ENCODE measurements at places on chromosomes 3 and 15. TPM values are rescaled to one million over a fixed set of nuclear protein-coding genes. Genes with fewer than 3 reads are reported as not detected.

MAP6D1 gene
- 2.4 TPM for total RNA-seq

PBRM1 gene
- 79.7 TPM for total RNA-seq

DNA sequence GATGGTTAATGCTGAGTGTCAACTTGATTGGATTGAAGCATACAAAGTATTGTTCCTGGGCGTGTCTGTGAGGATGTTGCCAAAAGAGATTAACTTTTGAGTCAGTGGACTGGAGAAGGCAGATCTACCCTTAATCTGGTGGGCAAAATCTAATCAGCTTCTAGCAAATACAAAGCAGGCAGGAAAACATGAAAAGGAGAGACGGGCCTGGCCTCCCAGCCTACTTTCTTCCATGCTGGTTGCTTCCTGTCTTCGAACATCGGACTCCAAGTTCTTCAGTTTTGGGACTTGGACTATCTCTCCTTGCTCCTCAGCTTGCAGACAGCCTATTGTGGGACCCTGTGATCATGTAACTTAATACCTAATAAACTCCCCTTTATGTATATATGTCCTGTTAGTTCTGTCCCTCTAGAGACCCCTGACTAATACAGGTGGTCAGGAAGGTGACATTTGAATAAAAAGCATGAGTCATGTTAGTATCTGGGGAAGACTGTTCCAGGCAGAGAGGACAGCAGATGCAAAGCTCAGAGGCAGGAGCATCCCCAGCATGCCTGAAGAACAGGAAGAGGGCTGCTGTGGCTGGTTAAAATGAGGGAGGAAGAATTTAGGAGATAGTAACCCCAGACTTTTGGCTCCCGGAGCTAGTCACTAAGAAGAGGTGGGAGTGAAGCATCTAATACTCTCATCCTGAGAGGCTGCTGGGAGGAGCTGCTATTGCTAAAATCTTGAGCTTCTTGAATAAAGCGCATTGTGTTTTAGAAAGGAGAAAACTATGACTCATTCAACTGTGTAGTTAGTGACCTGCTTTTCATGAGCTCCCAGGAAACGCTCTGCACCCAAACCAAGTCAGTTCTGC lies 207.4 kb upstream of the HES1 start:
- no peaks in the 10 kb centered on the region for H3K36me3 ChIP-seq
- no peak overlapping the region for H3K4me3 ChIP-seq
- no peaks in the 10 kb centered on the region for H3K4me1 ChIP-seq
- no peak overlapping the region for H3K27ac ChIP-seq
- H3K27me3 ChIP-seq, result no peaks in the 10 kb centered on the region
- DNase-seq, result no peak

RPL39L gene
- total RNA-seq, result 3.1 TPM

DNA sequence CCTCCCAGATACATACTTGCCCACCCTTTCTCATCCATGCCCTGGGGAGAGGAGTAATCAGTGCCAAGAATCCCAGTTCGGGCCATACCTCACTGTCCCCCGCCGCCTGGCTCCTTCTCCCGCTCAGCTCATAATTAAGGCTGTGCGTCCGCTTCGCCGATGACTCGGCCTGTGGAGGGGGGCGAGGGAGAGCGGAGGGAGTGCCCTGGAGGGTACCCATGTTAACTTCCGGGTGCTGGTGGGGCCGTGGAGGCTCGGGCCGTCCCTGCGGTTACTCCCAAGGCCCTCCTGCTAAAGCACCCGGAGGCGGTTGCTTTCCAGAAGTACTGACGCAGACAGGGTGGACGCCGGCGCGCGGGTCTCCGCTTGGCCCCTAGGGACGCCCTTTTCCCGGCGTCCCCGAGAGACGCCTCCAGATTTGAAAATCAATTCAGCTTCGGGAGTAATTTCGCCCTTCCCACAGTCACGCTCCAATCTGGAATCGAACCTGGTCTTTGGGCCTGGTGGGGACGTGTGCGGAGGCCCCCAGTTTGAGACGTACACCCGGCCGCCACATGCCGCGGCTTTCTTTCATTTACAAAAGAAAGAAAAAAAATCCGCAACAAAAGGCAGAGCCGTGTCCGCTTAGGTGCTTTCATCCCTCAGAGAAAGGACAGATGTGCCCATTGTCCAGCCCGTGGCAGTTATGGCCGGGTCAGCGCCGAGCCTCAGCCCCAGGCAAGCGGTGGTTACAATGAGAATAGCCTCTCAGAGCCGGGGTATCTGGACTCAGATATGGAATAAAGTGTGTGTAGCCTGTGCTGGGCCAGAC lies 1.0 kb upstream of the ONECUT1 start:
- peaks cover 67% of the 10 kb centered on the region for H3K27me3 ChIP-seq
- H3K36me3 ChIP-seq, result no peaks in the 10 kb centered on the region
- no peak overlapping the region for H3K4me3 ChIP-seq
- peaks cover 28% of the 10 kb centered on the region for H3K4me1 ChIP-seq
- no peak for DNase-seq
- H3K27ac ChIP-seq, result no peak overlapping the region

- no peaks in the 10 kb centered on the region for H3K27me3 ChIP-seq
- no peak overlapping the region for H3K27ac ChIP-seq
- H3K36me3 ChIP-seq, result peaks cover 93% of the 10 kb centered on the region
- no peaks in the 10 kb centered on the region for H3K4me1 ChIP-seq
- H3K4me3 ChIP-seq, result no peak overlapping the region
Measured at GRCh38 chr3:9675736-9676290, 26.5 kb downstream of the MTMR14 start.

DNA sequence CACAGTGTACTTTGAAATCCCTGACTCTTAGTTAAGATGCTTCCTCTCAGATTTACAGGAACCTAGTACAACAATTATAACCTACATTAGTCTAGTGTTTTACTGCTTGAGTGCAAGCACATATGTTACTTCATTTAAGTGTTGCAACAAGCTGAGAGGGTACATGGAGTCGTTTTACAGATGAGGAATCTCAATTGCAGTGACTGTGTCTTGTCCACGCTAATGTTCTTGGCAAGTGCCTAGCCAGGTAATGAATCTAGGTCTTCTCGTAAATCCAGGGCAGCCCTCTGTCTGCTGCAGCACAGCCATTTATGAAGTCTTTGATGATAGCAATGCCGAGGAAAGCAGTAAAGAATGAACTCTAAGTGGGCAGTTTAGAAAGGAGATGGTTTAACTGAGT lies 384.4 kb upstream of the ARPP21 start:
- H3K27ac ChIP-seq, result no peak overlapping the region
- H3K4me3 ChIP-seq, result no peak overlapping the region
- no peak for DNase-seq
- H3K27me3 ChIP-seq, result no peaks in the 10 kb centered on the region
- no peaks in the 10 kb centered on the region for H3K36me3 ChIP-seq

C3orf20 gene
- total RNA-seq, result 0.14 TPM

- H3K36me3 ChIP-seq, result no peaks in the 10 kb centered on the region
- DNase-seq, result no peak
- no peak overlapping the region for H3K4me3 ChIP-seq
Measured at GRCh38 chr3:59237121-59237520, 187.3 kb upstream of the CFAP20DC start.

SNX33 gene
- total RNA-seq, result 5.1 TPM

DNA sequence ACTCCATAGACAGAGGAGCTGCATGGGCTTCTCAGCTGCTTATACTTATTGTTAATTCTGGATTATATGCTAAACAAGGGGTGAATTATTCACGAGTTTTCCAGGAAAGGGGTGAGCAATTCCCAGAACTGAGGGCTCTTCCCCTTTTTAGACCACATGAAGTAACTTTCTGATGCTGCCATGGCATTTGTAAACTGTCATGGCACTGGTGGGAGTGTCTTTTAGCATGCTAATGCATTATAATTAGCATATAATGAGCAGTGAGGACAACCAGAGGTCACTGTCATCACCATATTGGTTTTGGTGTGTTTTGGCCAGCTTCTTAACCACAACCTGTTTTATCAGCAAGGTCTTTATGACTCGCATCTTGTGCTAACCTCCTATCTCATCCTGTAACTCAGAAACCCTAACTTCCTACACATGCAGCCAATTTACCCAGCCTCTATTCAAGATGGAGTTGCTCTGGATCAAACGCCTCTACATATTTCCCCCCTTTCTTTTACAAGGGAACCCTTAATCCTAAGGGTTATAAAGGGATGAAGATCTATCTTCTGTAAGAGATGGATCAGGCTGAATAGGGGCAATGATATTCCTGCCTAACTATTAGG lies 12.1 kb upstream of the DMXL2 start:
- H3K36me3 ChIP-seq, result no peaks in the 10 kb centered on the region
- no peaks in the 10 kb centered on the region for H3K27me3 ChIP-seq
- no peak overlapping the region for H3K27ac ChIP-seq
- H3K4me1 ChIP-seq, result no peaks in the 10 kb centered on the region
- DNase-seq, result no peak
- H3K4me3 ChIP-seq, result no peak overlapping the region

- H3K36me3 ChIP-seq, result no peaks in the 10 kb centered on the region
- H3K4me3 ChIP-seq, result no peak overlapping the region
- H3K27me3 ChIP-seq, result no peaks in the 10 kb centered on the region
- no peak for DNase-seq
Measured at GRCh38 chr3:138638641-138639040, 30.1 kb downstream of the FAIM start.

KPNA1 gene
- 63.1 TPM for total RNA-seq

CKMT1B gene
- total RNA-seq, result not detected

- no peak overlapping the region for H3K4me3 ChIP-seq
- no peaks in the 10 kb centered on the region for H3K27me3 ChIP-seq
- no peaks in the 10 kb centered on the region for H3K4me1 ChIP-seq
- no peak for DNase-seq
- H3K36me3 ChIP-seq, result no peaks in the 10 kb centered on the region
Measured at GRCh38 chr3:16063603-16064002, 110.9 kb upstream of the GALNT15 start.

- no peaks in the 10 kb centered on the region for H3K36me3 ChIP-seq
- H3K27ac ChIP-seq, result no peak overlapping the region
- H3K4me3 ChIP-seq, result no peak overlapping the region
- H3K27me3 ChIP-seq, result no peaks in the 10 kb centered on the region
Measured at GRCh38 chr15:91813924-91814323, 39.6 kb upstream of the SLCO3A1 start.

- H3K4me1 ChIP-seq, result no peaks in the 10 kb centered on the region
- no peaks in the 10 kb centered on the region for H3K27me3 ChIP-seq
- H3K27ac ChIP-seq, result no peak overlapping the region
- H3K4me3 ChIP-seq, result no peak overlapping the region
Measured at GRCh38 chr3:15953841-15954240, 156.1 kb upstream of the ANKRD28 start.

DNA sequence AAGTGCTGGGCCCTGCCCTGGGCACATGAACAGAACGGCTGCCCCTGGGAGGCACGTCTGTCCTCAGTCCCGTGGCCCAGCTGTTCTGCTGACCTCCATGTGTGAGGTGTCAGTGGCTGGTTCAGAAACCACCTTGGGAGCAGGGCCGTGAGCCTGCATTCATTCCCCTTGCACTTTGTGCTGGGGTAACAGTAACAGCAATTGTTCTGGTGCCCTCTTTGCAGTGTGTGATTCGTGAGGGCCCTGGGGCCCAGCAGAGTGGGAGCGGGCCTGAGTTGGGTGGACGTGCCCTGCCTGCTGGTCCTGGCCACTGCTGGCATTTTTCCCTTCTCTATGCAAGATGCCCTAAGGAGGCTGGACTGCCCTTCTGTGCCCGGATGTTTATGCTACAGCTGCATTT lies 50.4 kb upstream of the MYZAP start:
- H3K27me3 ChIP-seq, result no peaks in the 10 kb centered on the region
- H3K36me3 ChIP-seq, result no peaks in the 10 kb centered on the region
- no peak overlapping the region for H3K27ac ChIP-seq
- H3K4me1 ChIP-seq, result no peaks in the 10 kb centered on the region

GRCh38 chr3:57518276-57518915 lies 25.7 kb downstream of the DNAH12 start:
- H3K4me3 ChIP-seq, result no peak overlapping the region
- H3K27ac ChIP-seq, result no peak overlapping the region
- no peak for DNase-seq
- H3K36me3 ChIP-seq, result no peaks in the 10 kb centered on the region

SLC15A2 gene
- 4.4 TPM for total RNA-seq

TLR9 gene
- total RNA-seq, result 0.20 TPM

GRCh38 chr15:92843814-92844213 lies 56.3 kb upstream of the CHD2 start:
- DNase-seq, result peak; percentile 55
- no peak overlapping the region for H3K4me3 ChIP-seq
- no peak overlapping the region for H3K27ac ChIP-seq
- H3K4me1 ChIP-seq, result peaks cover 23% of the 10 kb centered on the region
- H3K27me3 ChIP-seq, result no peaks in the 10 kb centered on the region

- H3K4me3 ChIP-seq, result no peak overlapping the region
- H3K4me1 ChIP-seq, result no peaks in the 10 kb centered on the region
- no peaks in the 10 kb centered on the region for H3K36me3 ChIP-seq
- H3K27ac ChIP-seq, result no peak overlapping the region
- no peaks in the 10 kb centered on the region for H3K27me3 ChIP-seq
Measured at GRCh38 chr15:56786966-56787365, 53.7 kb upstream of the ZNF280D start.

- H3K36me3 ChIP-seq, result no peaks in the 10 kb centered on the region
- DNase-seq, result peak; percentile 55
- H3K4me3 ChIP-seq, result no peak overlapping the region
- H3K4me1 ChIP-seq, result no peaks in the 10 kb centered on the region
Measured at GRCh38 chr15:42137461-42138261, 18.8 kb downstream of the PLA2G4F start.

DNA sequence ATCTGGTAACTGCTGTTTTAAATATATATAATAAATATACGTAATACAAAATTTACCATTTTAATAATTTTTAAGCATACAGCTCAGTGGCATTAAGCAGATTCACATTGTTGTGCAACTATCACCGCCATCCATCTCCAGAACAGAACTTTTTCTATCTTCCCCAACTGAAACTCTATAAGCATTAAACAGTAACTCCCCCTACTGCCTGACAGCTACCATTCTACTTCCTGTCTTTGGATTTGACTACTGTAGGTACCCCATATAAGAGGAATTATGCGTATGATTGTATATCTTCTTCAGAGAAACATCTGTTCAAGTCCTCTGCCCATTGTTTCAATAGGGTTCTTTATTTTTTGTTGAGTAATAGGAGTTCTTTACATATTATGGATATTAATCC lies 36.8 kb downstream of the EID1 start:
- H3K27me3 ChIP-seq, result no peaks in the 10 kb centered on the region
- H3K4me1 ChIP-seq, result no peaks in the 10 kb centered on the region
- no peak overlapping the region for H3K27ac ChIP-seq
- no peaks in the 10 kb centered on the region for H3K36me3 ChIP-seq
- no peak for DNase-seq

DNA sequence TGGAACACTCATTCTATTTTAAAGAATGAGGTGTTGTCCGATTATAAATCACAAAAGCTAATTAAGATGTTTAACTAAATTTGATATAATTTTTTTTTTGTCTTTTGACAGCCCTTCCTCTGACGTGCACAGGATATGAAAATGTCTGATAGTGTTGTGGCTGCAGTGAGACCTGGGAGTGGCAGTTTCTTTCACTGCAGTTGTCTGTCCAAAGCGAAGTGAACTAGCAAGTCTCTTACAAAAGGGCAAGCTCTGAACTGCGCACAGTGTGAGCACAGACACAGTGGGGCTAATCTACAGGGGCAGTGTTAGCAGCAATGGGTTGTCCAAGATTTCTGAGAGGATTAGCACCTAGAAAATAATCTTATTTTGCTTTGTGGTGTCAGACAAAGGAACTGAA lies 29.1 kb upstream of the MYRIP start:
- no peak overlapping the region for H3K27ac ChIP-seq
- no peaks in the 10 kb centered on the region for H3K27me3 ChIP-seq
- DNase-seq, result no peak
- no peaks in the 10 kb centered on the region for H3K36me3 ChIP-seq
- no peak overlapping the region for H3K4me3 ChIP-seq

Measured in natural killer cell (primary cell).